Fibroblast of skin of right quadriceps (primary cell): ENCODE measurements at places on chromosomes 3 and 15.
A peak's percentile ranks its signal among the peaks of the same experiment; 100 is the strongest.

GRCh38 chr3:4449043-4449805 is 17.8 kb downstream of the SUMF1 start:
- no peak for DNase-seq

DNA sequence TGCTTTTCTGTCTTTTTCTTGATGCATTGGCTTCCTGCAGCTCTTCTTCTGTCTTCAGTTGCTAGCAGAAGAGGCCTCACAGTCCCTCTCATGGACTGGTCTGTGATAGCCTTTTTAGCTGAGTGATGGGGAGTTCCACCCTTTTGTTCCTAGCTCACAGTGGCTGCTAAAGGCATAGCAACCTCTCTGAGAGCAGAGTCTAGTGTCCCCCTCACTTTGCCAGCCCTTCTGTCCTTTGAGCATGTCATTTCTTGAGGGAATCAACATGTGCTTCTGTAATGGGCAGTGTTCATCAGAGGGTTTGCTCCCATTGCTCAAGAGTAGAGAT is 44.4 kb downstream of the GAP43 start:
- DNase-seq: no peak

DNA sequence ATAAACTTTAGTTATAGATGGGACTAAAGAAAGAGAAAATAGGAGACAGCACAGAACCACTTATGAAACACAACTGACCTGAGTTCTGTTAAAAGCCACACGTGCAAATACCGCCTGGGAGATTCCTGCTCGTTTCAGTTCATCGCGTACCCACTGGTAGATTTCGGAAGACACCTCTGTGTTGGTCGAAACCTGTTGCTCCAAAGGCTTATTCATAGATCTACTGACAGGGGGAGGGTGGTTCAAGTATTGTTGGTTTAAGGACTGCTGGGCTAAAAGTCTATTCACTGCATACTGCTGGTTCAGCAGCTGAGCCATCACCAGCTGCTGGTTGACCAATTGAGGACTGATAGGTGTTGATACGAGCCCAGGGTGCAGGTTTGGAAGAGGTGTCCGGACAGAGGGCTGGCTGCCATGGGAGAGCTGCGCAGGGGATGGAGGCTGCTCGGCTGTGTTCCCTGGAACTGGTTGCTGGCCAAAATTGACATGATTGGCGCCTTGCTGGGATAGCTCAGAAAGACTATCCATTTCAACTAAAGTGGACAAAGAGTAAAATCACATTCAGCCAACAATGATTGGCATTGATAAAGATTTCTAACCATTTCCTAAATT is 30.6 kb downstream of the SATB1 start:
- no peak for DNase-seq

- DNase-seq: no peak
These were observed 177.7 kb downstream of the SMAD6 start for GRCh38 chr15:66879531-66880368.

- DNase-seq: peak; percentile 16
These were observed 363.6 kb downstream of the RORA start for GRCh38 chr15:60865507-60865906.

GRCh38 chr3:44958386-44958785 is 17.6 kb downstream of the ZDHHC3 start:
- DNase-seq: no peak

DNA sequence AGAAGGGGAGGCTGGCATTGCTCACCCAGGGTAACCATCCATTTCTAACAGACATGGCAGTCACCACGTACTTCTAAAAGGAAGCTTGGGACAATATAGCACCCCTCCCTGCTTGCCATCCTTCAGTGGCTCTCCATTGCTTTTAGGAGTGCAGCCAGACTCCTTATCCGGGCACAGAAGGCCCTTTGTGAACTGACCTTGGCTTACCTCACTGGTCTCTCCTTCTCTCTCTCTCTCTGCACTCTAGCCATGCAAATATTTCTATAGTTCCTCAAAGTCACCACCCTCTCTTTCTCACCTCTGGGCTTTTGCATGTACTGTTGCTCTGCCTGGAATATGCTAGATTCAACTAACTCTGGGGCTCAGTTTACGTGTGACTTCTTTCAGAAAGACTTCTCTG is 301.1 kb downstream of the SHQ1 start:
- no peak for DNase-seq

DNA sequence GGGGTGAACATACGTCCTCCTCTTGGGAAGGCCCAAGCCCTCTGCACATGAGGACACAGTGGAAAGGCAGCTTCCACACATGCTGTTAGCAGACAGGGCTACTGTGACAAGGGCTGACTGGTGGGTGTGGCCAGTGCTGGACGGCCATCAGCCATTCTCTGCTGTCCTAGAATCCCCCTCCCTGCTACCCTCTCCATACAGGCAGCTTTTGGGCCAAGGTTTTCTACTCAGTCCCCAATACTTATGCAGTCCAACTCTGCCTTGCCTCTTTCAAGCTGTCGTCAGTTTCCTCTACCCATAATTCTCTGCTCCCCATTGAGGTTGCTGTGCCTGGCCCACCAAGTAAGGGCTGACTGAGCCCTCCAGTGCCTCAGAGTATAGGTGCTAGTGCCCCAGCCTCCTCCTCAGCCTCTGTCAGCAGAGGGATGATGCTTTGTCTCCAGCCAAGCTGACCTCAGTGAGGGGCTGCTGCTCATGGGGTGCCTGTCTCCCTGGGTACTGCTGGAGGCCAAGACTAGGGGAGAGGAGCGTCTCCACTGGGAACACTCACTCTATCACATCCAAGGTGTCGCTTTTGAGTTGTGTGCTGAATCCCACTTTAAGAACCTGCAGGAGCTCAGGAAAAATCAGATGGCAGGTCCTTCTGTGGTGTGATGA is 2.8 kb downstream of the LOXL1 start:
- DNase-seq: no peak

DNA sequence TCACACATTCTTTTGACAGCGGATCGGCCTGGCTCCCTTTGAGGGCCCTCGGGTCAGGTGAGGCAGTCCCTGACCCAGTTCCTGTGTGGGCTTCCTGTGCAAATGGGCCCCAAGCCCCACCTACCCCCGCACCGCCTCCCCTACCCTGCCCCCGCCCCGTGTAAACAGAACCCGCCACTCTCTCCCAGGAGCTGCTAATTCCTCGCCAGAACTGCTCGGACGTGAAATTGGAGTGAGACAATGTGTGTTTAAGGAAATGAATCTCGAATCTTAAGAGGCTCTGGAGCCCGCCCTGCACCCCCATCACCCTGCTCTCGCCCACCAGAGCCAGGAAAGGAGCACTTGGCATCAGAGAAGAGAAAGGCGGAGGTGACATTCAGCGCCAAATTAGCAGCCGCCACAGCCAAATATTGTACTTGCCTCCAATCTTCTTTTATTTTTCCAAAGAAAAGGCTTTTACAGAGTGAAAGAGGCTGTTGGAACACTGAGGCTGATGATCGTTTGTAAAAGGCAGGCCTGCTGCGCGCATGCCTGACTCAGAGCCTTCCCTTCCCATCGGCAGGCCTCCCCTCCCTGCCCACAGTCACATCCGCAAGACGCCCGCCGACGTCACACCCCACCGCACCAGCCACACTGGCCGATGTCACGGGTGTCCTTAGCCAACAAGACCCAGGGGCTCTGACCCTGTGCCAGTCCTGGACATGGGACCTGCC is 53.1 kb downstream of the CACNA2D2 start:
- peak; percentile 10 for DNase-seq

DNA sequence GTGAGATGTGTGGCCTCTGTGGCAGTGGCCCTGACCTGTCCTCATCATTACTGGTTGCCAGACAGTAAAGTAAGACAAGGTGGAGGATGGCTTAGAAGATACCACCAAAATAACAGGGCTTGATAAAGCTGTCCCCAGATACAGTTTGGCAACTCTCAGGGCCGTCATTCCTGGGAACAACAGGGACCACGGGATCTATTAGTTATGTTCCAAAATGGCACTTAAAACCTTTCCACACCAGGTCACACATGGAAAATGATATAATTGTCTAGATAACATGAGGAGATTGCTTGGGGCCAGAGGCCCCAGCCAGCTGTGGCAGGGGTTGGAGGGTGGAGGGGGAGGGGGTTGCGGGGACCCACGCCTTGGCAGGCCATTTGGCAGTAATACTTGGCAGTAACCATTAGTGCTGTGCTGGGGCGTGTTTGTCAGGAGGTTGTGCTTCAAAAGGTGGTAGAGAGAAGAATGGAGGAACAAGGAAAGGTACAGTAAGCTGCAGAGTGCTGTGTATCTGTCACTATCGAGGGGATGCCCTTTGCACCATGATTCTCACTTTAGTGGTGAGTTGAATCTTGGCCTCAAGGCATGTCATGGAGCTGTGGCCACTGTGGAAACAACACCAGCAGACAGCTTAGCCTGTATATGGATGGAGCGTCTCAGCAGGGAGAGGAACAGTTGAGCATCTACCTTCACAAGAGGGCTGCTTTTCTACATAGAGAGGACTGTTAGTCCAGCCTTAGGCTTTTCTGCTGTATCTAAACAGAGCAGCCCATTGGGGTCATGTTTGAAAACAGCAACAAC is 14.0 kb downstream of the PLCL2 start:
- DNase-seq: no peak

- DNase-seq: no peak
These were observed 4.0 kb upstream of the SMCO1 start for GRCh38 chr3:196518966-196519717.

- DNase-seq: no peak
These were observed 259.2 kb upstream of the TLE3 start for GRCh38 chr15:70356919-70357318.

- DNase-seq: peak; percentile 7
These were observed 3.4 kb upstream of the DGKG start for GRCh38 chr3:186365202-186365974.

DNA sequence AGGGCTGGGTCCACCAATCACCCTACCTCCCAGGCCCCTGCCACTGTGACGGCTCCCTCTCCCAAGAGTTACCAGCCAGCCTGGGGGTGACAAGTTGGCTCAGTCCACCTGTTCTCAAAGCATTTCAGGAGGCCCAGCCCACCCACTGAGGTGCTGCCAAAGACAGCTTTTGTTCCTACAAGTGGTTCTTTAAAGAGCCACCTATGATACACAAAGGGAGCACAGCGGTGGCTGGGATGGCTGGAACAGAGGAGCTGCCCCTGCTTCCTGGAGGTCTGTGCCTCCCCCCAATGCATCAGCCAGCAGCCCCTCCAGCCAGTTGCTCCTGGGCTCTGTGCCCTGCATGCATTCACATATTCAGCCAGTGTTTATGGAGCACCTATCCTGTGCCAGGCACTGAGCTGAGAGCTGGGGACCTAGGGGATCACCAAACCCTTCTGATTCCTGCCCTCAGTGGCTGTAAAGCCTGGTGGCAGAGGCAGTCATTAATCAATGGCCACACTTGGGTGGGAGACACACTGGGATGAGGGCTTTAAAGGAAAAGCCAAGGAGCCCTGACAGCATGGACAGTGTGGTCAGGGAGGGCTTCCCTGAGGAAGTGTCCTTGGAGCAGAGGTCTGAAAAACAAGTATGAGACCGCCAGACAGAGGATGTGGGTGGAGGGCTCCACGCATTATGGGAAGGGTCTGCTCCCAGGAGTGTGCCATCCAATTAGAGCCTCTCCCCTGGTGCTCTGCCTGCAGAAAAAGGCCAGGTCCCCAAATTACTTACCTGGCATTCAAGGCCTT is 107.1 kb upstream of the LINGO1 start:
- no peak for DNase-seq

DNA sequence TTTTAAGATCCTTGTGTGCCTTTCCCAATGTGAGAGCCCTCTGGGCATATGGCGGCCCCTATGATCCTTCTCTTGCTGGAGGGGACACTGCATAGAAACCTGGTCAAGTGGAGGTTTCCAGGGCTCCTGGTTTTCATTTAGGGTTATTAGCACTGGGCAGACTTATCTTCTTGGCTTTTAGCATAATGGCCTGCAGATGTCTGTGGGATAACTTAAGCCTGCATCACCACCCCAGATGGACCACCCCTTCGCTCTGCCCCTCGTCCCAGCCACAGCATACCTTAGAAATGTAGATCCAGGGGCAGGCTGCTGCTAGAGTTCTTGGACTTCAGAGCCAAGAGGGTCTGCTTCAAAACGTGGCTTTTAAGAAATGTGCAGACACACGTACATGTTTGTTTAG is 340.3 kb upstream of the CTDSPL start:
- DNase-seq: peak; percentile 22

DNA sequence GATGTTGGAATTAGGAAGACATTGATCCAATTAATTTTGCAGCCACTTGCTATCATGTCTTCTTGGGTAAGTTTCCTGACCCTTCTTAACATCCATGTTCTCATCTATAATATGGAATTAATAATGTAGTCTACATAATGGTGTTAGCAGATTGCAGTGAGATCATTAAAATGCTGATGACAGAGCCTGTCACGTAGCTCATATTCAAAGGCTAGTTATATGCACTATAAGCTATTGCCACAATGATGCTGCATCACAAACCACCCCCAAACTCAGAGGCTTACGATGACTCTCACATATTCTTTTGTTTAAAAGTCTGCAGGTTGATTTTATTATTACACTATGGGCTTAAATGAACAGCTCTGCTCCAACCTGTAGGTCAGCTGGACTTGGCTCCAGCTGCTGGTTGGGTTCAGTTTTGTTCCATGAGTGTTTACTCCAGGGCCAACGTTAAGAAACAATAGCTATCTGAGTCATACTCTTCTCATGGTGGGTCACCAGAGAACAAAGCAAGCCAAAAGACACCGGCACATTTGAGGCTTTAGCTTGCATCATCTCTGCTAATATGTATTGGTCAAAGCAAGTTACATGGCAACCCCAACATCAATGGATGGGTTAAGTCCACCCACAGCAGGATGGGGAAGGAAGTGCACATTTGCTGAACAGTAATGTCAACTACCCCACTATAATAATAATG is 250.0 kb upstream of the SLCO3A1 start:
- no peak for DNase-seq

DNA sequence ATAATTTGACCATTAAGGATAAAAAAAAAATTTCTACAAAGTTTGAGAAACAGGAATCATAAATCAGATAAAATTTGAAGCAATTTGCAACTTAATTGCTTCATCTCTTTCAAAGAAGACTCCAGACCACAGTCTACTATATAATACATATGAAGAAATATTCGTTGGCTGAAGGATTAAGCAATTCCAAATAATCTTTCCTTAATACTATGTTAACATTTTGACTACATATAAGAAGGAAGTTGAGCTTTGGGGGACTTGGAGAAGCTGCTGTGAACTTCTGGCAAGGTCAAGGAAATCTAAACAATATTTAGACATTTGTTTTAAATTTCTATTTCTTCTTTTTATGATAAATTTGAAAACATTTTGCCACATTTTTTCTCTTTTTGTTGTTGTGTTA is 13.5 kb upstream of the GABRR3 start:
- DNase-seq: no peak

- no peak for DNase-seq
These were observed 64.4 kb downstream of the UACA start for GRCh38 chr15:70698836-70699390.

DNA sequence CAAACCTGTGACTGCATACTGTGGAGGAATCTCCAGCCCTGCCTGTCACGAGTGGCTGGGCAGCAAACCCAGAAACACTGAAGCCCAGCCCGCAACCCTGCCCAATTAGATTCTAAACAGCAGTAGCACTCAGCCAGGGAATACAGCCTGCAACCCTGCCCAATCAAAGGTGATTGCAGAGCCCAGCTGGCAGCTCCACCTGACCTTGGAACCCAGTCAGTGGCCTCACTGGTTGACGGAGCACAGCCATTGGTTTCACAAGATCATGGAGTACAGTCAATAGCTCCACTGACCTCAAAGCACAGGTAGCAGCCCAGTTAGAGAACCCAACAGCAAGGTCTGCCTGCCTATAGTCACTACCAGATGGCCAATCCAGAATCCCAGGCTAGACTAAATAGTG is 35.2 kb upstream of the MYLK start:
- no peak for DNase-seq
